NCI-H510A treated with DMSO at 0.1 percent for 48 hours (cell line): ENCODE measurements at places on chromosomes 5 and 9.

- DNase-seq, result no peak
Measured at GRCh38 chr5:158839638-158840037, 260.1 kb downstream of the EBF1 start.

DNA sequence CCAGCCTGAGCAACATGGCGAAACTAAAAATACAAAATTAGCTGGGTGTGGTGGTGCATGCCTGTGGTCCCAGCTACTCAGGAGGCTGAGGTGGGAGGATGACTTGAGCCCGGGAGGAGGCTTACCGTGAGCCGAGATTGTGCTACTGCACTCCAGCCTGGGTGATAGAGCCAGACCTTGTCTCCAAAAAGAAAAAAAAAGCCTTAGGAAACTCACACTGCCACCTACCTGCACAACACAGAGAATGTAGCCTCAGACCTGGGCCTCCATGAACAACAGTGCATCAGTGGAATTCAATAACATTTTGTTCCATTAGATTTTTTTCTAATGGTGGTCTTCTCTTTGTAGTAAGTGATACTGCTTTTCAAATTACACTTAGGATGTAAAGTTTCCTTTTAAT, 63.8 kb upstream of the RARS1 start:
- DNase-seq, result peak; percentile 3

GRCh38 chr9:419571-420171, 205.0 kb downstream of the DOCK8 start:
- DNase-seq, result no peak

- DNase-seq, result no peak
Measured at GRCh38 chr9:89657295-89657694, 52.5 kb downstream of the GADD45G start.

- DNase-seq, result no peak
Measured at GRCh38 chr5:73603998-73604397, 22.0 kb upstream of the ARHGEF28 start.

GRCh38 chr5:39211773-39212172, 7.6 kb downstream of the FYB1 start:
- DNase-seq, result no peak

DNA sequence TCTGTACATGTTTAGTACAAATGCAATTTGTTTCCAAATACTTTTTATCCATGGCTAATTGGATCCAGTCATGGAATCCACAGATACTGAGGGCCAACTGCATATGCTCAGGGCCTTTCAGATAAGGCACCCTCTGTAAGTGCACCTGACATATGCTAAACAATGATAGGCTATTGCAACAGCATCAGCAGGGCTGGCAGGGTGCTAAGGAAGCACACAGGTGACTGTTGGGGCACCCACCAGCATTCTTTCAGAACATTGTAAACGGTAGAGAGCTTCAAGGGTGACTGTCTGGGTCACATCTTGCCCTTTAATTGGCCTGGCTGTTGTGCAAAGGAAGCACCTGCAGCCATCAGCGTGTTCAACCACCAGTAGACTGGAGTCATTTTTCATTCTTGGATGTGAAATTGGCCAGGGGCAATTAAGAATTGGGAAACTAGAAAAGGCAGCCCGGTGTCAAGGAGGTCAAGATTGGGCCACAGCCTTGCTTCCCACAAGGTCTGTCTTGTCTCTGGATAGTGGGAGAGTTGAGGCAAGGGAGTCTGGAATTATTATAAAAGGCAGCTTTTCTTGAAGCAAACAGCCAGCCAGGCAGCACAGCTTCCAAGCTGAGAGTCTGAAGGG, 129.3 kb upstream of the RAI14 start:
- no peak for DNase-seq

DNA sequence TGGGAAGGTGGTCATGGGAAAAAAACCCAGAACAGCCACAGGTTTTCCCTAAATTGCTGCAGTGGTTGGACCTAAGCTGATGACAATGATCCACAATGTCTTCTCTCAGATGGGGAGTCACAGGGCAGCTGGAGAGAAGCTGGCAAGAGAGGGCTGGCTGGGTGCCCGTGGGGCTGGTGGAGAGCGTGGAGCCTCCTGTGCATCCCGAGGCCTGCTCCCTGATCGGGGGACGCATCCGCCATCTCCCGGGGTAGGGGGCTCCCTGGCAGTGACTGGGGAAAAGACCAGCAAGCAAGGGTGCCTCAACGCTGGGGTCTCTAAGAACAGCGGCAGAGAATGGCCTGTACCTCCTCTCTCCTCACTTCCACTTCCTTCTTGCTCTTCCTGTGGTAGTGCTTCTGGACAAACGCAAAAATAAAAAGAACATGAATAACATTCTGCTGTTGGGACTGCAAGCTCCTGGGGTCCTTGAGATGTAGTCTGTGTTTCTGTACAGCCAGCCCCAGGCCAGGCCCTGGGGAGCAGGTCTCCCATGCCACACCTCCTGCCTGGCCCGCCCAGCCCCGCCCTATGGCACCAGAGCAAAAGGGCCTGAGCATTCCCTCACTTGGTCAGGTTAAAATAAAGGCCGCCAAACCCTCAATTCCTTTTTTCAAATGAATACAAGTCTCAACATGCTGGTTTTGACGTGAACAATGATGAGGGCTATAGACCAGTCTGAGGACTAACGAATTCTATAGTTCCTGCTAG, 7.0 kb upstream of the MRNIP start:
- DNase-seq, result no peak
